ENCODE measurements at places on chromosomes 5 and 9.

- no peak for DNase-seq
Measured at GRCh38 chr9:78618735-78619134, 321.8 kb downstream of the PSAT1 start.

DNA sequence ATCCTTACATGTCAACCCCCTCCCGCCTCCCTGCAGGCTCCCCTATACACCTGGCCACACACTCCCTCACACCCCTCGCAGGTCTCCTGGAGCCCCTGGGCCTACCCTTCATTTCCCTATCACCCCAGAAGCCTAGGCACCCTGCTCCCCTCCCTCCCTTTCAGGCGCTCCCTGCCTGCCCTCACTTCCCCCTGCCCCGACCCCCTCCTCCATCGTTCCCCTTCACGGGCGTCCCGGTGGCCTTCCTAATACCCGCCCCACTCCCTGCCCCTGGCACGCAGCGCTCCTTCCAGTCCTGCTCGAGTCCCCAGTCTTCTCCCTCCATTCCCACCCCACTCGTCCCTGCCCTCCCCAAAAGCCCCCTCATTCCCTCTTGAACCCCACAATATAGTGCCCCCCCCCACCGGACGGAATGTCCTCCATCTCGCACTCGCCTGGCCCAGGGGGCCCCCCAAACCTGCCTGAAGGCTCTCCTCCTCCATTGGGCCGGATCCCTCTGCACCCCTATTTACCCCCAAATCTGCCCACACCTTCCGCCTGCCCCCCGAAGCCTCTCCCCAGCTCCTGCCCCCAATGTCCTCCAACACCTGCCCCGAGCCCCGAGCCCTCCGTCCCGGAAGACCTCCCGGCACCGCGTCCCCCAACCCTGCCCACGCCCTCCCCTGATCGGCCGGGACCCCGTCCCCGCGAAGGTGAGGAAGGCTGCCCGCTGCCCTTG is 746 bp downstream of the STRBP start:
- no peak for DNase-seq

DNA sequence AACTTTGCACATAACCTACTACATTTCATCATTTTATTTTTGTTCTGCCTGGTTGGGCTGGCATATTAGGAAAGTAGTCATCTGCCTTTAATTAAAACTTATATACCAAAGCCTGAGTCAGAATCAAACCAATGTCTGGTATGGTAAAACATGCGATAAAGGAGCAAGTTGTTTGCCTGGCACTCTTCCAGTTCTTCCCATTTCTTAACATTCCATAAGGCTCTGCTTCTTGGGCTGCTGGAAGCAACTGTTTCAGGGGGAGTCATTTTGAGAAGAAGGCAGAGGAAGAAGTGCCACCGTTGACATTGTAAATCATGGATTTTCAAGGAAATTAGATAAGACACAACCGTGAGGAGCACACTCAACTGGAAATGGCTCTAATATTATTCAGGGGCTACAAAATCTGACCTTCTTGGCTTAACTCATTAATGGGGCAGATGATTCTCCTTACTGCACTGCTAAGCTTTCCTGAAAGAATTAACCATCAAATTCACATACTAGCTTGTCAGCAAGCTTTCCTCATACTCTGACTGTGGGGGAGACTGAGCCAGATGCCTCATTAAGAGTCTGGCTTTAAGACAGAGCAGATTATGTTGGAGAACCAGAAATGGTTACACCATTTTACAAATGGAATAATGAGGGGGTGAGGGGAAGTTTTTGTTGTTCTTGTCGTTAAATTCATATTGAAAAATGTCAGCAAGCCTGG is 391.0 kb downstream of the TMEM232 start:
- no peak for DNase-seq

DNA sequence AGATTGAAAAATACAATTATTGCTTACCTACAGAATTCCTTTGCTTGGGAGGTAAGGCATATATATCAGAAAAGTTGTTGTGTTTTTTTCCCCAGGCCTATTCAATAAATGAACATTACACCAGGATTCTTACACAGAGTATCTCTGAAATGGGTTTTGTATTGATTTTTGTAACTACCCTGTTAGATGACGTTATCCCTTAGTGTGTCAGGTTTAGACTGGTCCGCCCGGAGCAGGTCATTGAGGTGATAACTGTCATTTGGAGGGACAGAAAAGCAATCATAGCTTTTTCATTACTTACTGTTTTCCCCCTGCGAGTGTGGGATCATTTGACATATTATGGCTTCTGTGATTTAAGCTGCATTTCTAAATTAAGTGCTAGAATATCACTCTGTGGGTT is 715.2 kb upstream of the ADAMTS16 start:
- no peak for DNase-seq

DNA sequence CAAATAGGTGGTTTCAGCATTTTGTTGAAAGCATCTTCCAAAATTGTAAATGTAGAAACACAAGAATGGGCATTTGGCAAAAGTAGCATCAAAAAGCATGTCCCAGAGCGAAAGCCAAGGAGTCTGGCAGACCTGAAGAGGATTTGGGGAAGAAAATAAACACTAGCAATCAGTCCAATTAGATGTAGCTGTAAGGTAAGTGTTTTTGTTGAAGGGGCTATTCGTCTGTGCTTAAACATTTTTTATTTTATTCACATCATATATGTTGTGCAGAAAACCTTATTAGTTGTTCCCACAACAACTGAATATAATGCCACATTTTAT is 954.1 kb upstream of the COX7C start:
- DNase-seq = no peak

- DNase-seq = no peak
Measured at GRCh38 chr5:102762562-102763227, 7.6 kb downstream of the PAM start.

DNA sequence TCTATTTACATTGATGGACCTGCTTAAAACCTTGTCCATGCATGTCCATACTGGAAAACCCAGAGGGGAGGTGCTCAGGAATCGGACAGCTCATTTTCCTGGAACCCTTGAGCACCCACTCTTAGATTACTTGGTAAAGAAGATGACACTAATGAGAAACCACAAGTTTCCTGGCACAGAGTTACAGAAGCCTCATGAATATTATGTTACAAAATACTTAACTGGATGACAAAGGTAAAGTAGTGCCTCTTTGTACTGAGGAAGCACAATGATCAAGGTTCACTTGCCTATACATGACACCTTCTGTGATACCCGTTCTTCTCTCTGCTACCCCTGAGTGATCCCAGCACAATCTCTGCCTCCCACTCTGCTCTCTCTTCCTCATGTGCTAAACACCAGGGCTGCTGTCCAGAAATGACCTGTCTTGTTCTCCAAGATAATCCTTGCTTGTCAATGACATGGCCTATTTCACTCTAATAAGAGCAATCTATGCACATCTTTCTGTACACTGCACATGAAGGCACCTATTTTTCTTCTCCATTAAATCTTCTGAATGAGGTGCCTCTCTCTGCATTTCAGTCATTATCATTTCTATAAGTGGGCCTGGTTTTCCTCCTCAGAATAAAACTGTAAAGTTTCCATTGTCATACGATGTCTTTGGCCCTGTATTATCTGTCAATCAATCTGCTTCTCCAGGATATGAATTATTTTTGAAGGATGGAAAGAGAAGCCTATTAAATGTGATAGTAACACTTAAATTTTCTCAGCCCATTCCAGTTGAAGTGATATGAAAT is 684.0 kb upstream of the ACO1 start:
- DNase-seq = no peak

GRCh38 chr9:9299134-9299533 is 1313.7 kb downstream of the PTPRD start:
- DNase-seq = no peak

GRCh38 chr5:16554110-16554509 is 62.7 kb downstream of the RETREG1 start:
- no peak for DNase-seq

DNA sequence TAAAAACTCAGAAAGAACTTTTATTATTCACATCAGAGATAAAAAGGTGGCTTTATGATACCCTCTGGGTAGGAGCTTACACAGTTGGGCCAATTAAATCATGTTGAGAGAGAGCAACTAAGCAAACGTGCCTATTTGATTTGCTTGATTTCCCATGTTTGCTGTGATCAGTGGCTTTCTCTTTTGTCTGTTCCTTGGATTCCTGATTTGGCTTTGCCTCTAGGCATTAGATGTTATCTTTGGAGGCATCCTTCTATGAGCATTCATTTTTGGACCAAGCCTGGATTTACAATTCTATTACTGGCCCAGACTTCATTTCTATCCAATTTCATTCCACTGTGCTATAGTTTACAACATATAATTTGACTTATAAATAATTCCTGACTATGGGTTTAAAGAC is 35.9 kb downstream of the VCAN start:
- no peak for DNase-seq

GRCh38 chr9:131588396-131588795 is 43.1 kb downstream of the PRRT1B start:
- DNase-seq = no peak

GRCh38 chr9:33117306-33117705 is 40.8 kb upstream of the SMU1 start:
- DNase-seq = no peak

GRCh38 chr5:33594006-33594405 is 153.2 kb downstream of the TARS1 start:
- no peak for DNase-seq

- no peak for DNase-seq
Measured at GRCh38 chr5:78726571-78726970, 78.0 kb upstream of the LHFPL2 start.

- no peak for DNase-seq
Measured at GRCh38 chr5:1077491-1078020, 34.3 kb downstream of the SLC12A7 start.

- DNase-seq = no peak
Measured at GRCh38 chr9:108052431-108053080, 563.0 kb upstream of the KLF4 start.

DNA sequence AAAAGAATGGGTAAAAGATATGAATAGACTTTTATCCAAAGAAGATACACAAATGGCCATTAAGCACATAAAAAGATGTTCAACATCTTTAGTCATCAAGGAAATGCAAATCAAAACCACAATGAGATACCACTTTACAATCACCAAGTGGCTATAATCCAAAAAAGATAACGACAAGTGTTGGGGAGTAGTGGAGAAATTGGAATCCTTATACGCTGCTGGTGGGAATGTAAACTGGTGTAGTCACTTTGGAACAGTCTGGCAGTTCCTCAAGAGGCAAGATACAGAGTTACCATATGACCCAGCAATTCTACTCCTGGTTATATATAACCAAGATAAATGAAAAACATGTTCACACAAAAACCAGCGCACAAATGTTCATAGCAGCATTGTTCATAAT is 234.9 kb downstream of the SPATA31D1 start:
- DNase-seq = no peak

- DNase-seq = no peak
Measured at GRCh38 chr9:126506361-126507317, 107.1 kb upstream of the LMX1B start.

DNA sequence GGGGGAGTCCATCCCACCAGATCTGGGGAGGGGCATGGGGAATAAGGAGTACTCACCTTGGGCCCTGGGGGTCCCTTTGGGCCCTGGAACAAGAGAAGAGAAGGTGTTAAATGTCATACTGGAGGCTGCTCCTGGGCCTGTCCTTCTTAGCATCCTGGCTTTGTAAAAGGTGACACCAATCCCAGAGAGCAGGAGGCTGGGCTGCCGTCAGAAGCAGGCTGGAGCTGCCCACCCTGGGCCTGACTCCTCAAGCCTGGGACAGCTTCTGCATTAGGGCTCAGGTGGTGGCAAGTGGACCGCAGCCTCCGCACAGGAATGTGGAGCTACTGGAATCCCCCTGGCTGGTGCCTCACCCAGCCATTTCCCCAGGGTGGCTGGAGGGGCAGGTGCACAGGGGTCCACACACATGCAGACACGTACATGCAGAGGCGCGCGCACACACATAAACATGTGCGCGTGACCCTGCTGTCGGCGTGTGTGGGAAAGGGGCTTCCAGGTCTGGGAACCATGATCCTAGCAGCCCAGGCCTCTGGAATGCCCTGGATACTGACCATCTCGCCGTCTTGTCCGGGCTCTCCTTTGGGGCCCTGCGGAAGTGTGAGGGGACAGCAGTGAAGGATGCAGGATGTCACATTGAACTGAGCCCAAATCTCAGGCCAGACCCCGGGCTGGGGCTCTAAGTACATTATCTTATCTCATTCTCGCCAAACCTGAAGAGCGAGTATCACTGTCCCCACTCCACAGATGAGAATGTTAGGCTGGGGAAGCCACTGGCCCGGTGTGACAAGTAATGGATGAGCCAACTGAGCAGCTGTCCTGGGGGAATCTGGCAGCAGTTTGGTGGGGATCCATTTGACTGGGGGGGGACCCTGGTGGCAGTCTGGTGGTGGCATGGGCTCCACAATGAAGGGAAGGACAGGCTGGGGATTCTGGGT is 29.3 kb upstream of the PHYKPL start:
- no peak for DNase-seq

GRCh38 chr5:107567901-107568671 is 102.7 kb downstream of the EFNA5 start:
- DNase-seq = no peak

DNA sequence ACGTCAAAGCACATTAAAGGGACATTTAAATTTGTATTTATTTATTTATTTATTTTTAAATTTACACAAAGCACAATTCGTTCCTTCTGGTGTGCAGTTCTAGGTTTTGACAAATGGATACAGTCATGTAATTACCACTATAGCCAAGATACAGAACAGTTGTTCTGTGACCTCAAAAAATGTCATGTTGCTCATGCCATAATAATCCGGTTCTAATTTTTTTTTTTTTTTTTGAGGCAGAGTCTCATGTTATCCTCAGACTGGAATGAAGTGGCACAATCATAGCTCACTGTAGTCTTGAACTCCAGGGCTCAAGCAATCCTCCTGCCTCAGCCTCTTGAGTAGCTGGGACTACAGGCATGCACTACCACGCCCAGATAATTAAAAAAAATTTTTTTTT is 7.8 kb downstream of the IGFBPL1 start:
- no peak for DNase-seq

DNA sequence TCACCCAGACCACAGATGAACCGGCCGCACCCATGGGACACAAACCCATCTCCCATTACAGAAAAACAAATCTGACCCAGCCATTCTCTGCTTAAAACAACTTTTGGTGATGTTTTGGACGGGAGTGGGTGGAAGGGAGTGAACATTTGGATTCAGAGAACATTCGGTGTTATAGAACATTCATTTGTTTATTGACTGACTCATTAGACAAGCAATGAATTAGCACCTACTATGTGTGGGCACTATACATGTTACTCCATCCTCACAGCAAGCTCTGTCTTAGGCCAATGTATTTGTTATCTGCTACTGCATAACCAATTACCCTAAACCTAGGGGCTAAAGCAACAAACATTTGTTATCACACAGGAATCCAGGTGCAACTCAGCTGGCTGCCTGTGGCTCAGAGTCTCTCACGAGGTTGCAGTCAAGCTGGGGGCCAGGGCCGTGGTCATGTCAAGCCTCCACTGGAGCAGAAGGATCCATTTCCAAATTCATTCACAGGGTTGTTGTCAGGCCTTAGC is 5.1 kb upstream of the ERGIC1 start:
- DNase-seq = no peak
